ENCODE measurements at places on chromosomes 13 and 19.

DNA sequence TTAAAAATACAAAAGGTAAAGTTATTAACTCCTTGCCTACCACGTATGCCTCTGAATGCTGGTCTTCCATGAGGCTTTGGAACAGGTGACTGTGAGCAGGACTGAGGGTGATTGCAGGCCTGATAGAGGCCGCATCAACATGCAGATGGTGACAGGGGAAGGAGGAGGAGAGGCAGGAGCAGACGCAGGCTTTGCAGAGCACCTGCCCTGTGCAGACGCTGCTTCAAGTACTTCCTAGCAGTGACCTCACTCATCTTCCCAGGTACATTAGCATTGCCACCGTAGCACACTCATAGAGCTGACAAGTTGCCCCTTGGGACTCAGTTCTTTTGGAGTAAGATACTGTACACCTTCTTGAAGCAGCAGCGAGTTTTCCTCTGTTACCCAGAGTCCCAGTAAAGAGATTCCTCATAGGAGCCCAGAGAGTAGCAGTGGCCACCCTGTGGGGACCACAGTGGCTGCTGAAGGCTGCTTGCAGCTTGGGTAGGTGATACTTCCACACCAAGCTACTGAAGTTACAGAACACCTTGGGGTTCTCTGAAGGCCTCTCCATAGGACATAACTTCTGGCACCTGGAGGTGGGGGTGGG is 56.0 kb downstream of the ZNF536 start:
- no peak for DNase-seq

GRCh38 chr13:114320065-114320464 is 5.8 kb downstream of the CHAMP1 start:
- no peak for DNase-seq

GRCh38 chr13:111046590-111047141 is 68.4 kb upstream of the ARHGEF7 start:
- DNase-seq, result no peak

DNA sequence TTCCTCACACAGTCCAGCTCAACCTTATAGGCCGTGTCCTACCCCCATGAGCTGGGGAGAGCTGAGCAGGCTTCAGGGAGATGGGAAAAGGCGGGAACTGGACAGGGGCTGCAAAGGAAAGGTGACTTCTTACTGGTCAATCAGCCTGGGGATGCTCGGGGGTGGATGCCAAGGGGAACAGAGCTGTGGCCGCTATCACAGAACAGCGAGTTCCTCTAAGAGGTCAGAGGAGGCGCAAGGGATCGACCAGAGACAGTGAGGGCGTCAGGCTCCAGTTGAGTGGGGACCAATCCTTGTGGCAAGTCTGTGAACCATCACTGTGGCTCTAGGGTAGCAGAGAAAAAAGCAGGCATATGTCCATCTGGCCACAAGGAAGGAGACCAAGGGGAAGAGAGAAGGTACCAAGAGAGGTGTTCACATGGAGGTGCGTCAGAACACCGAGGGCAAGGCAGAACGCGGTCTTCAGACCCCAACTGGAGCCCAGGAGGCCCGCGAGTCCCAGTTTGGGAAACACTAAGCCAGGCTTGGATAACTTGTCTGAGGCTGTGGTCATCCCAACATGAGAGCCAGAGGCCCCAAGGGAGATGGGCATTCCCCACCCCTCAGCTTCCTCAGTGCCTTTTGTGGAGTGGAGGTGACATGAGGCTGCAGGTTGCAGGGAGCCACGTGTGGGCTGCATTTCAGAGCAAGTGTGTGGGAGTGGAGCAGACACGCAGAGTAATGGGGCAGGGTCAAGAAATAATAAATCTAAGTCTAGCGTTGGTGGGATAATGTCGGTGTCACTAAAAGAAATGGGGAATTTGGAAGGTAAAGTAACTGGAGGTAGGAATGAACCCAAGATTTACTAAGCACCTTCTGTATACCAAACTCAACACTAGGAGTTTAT is 3.9 kb downstream of the F10 start:
- DNase-seq, result no peak

DNA sequence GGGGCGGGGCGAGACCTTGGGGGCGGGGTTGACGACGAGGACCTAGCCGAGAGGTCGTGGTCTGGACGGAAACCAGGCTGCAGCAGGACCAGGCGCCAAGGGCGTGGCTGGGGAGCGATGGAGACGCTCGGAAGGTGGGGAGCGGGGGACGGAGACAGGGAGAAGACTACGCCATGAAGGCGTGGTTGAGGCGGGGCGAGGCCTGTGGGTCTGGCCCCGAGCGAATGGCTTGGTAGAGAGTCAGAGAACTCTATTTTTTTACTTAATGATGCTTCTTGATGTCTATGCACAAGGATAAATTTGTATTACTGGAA is 674 bp upstream of the FBXL12 start:
- no peak for DNase-seq

DNA sequence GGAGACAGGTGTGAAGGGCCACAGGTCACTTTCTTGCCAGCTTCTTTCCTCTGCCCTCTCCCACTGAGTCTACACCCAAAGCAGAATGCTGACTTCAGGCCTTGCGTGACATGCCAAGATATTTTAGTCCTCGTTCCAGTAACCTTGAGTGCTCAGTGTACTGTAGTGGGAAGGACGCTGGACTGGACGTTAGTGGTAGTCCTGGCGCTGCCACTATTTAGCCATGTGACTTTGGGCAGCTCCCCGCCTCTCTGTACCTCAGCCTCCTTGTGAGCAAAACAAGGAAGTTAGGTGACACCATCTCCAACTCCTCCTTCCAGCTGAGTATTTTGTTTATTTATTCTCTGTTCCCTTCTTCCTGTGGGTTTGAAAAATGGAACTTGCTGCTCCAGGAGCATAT is 86.1 kb downstream of the FRY start:
- no peak for DNase-seq

DNA sequence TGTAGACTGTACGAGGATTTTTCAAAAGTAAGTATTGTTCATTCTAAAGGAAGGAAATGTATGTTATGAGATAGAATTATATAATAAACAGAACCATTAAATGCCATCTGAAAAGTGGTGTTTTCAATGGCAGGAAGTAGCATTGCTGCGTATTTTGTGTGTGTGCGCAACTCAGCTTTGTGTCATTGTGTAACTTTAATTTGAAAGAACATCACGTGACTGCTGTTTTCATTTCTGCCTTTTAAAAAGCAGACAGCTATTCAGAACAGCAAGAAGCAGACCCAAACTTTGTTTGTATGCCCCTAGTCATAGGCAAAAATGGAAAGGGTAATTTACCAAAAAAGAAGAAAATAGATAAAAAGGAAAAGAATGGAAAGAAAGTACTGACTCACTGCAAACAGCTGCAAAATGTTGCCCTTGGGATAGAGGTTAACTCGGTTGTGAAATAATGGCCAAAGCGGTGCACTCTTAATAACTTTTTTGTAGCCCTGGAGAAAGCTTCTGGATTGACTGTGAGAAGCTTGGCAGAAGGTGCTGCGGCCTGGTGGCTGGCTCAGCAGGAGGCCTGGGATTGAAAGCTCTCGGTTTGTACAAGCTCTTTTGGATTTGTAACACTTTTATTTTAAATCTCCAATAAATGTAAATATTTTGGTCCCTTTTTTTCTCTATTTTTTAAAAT is 97.3 kb downstream of the GGACT start:
- DNase-seq, result no peak

GRCh38 chr19:2819540-2820111 is at the start of gene ZNF554:
Gene ZNF554, plus strand, starts transcription at chr19:2819868. Its CDS starts 204 bp downstream, at chr19:2820072.
- peak; percentile 94 for DNase-seq

- no peak for DNase-seq
Measured at GRCh38 chr13:86108334-86108733, 309.1 kb upstream of the SLITRK6 start.

- DNase-seq, result no peak
Measured at GRCh38 chr13:50449465-50449864, 394.0 kb downstream of the DLEU7 start.

DNA sequence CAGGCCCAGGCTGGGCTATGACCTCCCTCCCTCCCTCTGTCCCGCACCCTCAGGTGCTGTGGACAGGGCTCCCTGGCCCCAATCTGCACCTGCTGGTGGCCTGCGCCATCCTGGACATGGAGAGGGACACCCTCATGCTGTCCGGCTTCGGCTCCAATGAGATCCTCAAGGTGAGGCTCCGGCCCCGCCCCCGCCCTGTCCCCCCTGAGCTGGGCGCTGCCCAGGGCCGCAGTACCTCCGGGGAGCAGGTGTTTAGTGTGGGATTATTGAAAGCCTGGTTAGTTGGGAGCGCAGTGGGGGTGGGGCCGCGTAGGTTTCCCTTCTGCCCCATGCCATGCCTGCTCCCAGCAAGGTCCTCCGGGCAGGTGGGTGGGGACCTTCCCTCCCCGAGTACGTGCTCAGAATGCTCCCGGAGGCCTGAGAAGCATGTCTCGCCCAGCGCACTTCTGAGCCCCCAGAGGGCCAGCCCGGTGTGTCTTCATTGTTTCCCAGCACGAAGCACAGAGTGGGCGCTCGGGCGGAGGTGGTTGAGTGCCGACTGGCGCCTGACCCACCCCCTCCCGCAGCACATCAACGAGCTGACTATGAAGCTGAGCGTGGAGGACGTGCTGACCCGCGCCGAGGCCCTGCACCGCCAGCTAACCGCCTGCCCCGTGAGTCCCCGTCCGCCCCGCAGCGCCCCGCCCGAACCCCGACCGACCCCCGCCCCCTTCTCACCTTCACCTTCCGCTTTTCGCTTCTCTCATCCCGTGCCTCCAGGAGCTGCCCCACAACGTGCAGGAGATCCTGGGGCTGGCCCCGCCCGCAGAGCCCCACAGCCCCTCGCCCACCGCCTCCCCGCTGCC is 8.8 kb downstream of the IL4I1 start:
- no peak for DNase-seq

GRCh38 chr13:32895296-32895695 is 120.9 kb upstream of the KL start:
- no peak for DNase-seq

- no peak for DNase-seq
Measured at GRCh38 chr13:102978168-102978567, 88.0 kb downstream of the SLC10A2 start.

DNA sequence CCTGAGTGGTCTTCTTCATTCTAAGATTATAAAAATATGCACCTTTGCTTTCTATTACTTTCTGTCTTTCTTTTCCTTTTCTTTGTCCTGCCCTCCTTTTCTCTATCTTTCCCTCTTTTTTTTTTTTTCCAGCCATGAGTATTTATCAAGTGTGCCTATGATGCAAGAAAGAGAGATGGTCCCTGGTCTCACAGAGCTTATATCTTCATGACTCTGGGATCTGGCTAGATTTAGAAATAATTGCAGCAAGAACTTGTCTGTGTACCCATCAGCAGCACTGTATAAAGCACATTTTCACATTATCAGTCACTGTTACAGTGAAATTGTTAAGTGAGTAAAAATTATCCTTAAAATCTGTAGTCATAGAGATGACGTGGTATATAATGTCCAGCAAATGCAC is 31.6 kb upstream of the GAS6 start:
- DNase-seq, result no peak

- DNase-seq, result no peak
Measured at GRCh38 chr19:36108684-36109083, 2.3 kb upstream of the OVOL3 start.

DNA sequence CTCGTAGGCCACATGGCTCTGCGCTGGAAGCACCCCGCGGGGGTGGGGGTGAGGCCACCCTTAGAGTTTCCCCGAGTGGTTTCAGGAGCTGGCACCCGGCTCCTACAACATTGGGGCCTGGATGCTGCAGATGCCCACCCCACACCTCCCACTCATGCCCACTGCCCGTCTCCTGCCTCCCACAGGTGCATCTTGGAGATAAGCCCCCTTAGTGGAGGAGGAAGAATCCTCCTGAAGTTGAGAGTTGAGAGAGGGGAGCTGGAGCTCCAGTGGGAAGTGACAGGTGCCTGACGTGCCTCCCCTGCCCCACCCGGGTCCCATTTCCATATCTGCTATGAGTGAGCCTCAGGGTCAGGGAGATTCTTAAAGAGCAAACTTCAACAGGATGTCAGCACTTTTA is 341.3 kb downstream of the TEX29 start:
- DNase-seq, result no peak

DNA sequence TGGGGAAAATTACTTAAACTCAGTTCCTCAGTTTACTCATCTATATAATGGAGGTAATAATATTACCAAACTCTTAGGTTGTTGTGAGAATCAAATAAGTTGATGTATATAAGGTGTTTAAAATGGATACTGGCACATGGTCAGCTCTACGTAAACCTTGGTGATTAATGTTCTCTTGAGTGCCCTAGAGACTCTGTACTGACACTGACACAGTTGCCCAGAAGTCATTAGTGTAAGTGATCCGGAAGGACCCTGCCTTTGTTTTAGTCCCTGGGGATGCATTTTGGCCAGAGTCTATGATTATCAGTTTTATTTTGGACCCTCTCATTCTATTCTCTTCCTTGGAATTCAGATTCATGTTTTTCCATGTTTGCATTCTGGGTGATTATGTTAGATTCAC is 31.9 kb downstream of the CHST8 start:
- DNase-seq, result no peak

- no peak for DNase-seq
Measured at GRCh38 chr13:47521890-47522487, 479.1 kb downstream of the SUCLA2 start.

DNA sequence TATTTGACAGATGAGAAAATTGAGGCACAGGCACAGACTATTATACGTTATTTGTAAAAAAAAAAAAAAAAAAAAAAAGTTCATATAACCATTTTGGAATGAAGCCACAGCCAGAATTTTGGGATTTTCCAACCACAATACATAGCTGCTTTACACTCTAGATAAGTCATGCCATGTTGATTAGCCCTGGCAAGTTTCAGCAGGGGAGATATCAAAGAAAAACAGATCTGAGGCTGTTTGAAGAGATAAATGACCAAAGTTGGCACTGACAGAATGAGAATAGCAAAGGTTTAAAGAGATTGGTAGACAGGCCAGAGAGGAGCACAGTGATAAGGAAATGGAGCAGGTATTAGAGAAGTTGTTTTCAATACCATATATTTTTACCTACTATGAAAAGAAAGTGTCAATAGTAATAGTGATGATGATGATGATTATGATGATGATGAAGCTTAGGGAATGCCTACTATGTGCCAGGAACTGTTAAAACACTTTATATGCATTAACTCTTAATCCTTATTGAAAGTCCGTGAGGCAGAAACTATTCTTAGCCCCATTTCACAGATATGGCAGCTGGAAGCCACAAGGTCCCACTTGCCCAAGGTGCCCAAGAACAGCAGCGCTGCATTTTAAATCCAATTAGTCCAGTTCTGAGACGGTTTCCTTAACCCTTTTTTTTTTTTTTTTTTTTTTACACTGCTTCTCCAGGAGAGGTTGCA is 105.5 kb downstream of the MBNL2 start:
- no peak for DNase-seq
